ENCODE measurements at places on chromosomes 5 and 9.

GRCh38 chr9:129201866-129202265, 23.8 kb upstream of the IER5L start:
- no peak for DNase-seq

GRCh38 chr9:95125652-95126051, 191.9 kb downstream of the FANCC start:
- DNase-seq: no peak

GRCh38 chr5:6333182-6333905, 45.0 kb downstream of the MED10 start:
- DNase-seq: no peak

DNA sequence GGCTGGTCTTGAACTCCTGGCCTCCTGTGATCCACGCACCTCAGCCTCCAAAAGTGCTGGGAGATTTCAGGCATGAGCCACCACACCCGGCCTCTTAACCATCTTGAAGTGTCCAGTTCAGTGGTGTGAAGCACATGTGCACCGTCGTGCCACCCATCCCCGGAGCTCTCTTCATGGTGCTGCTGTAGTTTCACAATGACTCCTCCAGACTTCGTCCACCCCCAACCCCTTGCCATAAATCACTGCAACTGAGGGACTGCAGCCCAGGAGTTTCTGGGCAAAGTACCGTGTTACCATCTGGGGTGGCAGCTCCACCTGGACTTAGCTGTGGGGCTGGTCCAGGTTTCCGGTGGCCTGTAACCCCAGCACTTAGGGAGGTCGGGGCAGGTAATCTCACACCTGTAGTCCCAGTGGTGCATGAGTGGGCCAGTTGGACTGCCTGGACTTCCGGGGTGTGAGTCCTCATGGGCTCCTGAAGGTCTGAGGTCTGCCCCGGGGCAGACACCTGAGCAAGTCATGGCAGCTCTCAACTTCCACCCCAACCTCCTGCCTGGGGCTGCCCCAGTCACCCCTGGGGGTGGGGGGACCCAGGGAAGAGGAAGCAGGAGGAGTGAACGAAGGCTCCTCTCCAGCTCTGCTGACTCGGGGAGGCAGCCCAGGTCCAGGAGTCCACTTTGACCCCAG, 6.6 kb upstream of the N4BP3 start:
- no peak for DNase-seq

DNA sequence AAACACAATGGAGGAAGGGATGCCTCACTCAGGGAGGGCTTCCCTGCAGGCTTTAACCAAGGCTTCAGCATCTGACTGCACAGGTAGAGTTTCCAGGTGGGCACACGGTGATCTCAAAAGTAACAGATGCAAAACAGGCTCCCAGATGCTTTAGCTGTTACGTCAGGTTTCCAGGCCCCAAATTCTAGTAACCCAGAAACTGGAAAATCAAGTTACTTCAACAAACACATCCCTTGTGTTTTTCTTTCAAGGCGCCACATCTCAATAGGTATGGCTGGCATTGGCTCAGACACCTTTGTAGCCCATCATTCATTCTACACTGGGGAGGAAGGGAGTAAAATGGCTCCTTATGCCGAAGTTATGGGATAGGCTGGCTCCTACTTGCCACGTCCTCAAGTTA, 27.4 kb downstream of the NRG2 start:
- DNase-seq: no peak

GRCh38 chr9:1046639-1047572, 3.3 kb upstream of the DMRT2 start:
- DNase-seq: no peak

DNA sequence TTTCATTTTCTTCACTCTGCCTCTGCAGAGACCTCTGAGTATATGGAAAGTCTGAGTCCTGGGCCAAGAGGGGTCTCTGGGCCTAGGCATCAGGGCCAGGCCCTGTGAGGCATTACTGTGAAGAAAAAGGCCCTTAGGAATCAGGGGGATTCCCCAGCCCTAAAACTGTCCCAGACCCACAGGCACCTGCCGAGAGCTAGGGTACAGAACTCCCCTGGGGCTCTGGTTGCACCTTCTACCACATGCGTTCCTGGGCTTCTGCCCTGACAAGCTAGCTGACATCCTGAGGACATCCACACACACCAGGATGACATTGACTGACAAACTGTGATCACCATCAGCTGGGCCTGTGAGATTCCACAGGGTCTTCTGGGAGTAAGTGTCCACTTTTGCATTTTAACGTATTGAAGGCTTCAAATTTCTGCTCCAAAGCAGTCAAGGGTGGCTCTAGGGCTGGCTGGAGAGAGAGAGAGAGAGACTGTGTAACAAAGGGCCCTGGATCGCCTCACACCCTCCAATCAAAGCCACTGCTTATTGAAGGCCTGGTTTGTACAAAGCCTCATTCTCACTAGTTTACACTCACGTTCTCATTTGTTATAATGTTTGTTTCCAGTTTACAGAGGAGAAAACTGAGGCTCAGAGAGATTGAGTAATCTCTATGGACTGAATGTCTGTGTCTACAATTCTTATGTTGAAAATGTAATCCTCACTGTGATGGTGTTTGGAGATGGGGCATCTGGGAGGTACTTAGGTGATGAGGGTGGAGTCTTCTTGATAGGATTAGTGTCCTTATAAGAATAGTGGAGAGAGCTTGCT, 45.1 kb downstream of the TGFBI start:
- DNase-seq: no peak

- DNase-seq: no peak
Measured at GRCh38 chr5:180052211-180052818, 19.2 kb downstream of the RNF130 start.

DNA sequence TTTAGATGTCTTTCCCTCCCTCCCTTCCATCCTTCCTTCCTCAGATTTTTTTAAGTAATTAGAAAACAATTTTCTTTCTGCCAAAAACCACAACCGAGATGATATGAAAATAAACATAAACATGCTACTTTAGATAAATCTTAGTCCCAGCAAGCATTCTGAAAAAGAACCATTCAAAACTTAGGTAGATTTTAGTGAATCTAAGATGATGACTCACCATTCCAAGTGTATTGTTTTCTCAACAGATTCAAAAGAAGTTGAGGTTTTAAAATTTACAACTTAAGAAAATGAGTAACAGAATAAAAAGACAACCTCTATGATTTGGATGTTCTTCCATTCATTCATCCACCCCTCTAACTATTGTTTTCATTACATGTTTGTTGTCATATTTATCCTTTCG, 465.1 kb downstream of the PDE4D start:
- DNase-seq: no peak

DNA sequence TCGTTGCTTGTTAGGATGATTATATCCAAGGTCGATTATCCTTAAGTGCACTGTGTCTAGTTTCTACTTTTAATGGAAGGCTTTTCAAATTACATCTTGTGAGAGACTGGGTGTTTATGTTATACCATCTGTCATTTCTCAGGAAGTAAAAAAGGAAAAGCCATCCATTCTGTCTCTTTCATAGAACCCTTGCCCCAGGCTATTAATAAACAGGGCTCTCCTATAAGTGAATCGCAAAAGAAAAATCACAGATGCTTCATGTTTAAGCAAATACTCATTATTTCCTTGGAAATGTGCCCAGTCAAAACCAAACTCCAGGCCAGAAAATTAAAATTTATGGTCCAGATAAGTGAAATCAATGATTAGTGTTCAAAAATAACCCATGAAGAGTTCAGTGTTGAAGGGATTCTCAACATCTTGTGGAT, 58.1 kb downstream of the STARD4 start:
- DNase-seq: no peak

DNA sequence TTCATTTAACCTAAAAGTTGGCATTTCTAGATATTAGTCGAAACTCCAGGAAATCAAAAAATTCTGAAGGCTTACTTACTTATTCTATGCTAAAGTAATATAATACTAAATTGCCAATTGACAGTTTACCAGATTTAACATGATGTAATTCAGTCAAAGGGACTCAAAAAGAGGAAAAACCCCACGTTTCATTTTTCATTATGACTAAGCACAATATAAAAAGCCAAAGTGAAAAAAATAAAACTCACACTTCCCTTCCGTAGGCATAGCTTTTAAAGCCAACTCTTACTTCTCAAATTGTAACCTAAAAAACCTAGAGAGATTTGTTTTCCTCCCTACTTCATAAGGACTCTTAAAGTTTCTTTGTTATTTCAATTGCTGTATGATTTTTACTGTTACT, 146.6 kb downstream of the RAPGEF6 start:
- no peak for DNase-seq

DNA sequence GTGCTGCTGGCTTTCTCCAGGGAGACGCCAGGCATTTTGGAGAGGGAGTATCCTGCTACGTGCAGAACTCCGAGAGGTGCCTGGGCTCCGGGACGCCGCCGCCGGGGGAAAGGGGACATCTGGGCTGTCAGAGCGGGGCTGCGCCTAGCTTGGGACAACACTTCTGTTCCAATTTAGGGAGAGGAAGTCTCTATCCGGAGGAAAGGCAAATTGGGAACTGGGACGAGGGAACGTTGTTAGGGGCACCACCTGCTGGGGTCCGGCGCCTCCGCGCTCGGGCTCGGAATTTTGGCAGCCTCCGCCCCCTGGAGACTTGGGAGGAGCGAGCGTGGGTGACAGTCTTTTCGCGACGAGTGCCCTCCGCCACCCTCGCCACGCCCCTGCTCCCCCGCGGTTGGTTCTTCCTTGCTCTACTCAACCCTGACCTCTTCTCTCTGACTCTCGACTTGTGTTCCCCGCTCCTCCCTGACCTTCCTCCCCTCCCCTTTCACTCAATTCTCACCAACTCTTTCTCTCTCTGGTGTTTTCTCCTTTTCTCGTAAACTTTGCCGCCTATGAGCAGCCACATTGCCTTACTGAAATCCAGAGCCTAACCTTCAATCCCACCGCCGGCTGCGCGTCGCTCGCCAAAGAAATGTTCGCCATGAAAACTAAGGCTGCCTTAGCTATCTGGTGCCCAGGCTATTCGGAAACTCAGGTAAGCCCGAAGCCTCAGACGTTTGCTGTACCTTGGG, 1.6 kb downstream of the TSLP start:
- DNase-seq: peak; percentile 62

- no peak for DNase-seq
Measured at GRCh38 chr9:94785215-94786169, 59.0 kb downstream of the AOPEP start.

- DNase-seq: no peak
Measured at GRCh38 chr5:131615957-131616356, 19.1 kb downstream of the RAPGEF6 start.

- no peak for DNase-seq
Measured at GRCh38 chr5:98840946-98841345, 67.5 kb downstream of the RGMB start.

GRCh38 chr9:18755263-18755662, 277.7 kb downstream of the SAXO1 start:
- no peak for DNase-seq

DNA sequence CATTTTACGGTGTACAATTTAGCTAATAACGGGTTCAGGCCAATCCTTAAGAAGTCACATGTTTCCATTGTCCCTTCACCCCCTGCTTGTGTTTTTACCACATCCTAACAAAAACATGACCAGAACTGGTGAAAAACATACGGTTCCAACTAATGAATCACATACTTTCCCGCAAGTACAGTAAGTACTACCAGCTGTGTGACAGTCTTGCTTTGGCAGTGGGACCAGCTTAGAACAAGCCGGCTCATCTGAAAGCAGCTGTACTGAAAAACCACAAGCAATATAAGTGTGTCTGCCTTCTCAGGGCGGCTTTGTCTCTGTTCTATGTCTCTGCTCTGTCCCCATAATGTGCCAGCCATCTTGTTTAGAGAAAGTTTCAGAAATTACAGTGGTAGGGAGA, 242.5 kb downstream of the BNC2 start:
- no peak for DNase-seq

- no peak for DNase-seq
Measured at GRCh38 chr9:85248514-85249312, 493.0 kb downstream of the AGTPBP1 start.

DNA sequence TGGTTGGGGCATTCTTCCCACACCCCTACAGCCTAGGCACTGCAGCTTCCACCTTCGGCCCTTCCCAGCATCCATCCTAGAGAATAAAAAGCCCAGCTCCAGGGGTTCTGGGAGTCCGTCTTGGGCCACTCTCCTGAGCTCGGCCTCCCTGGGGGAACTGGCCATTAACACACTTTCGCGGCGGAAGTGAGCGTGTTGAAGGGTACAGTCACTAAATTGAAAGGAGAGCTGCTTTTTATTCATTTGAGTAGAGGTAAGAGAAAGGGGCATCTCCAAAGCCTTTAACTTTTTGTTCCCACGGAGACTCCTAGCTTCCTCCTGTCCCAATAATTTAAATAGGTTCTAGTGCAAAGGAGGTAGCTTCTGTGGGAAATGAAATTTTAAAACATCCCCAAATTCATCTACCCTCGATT, 31.0 kb upstream of the NFIB start:
- DNase-seq: no peak

GRCh38 chr9:80796632-80797031, 892.7 kb downstream of the TLE1 start:
- DNase-seq: no peak

DNA sequence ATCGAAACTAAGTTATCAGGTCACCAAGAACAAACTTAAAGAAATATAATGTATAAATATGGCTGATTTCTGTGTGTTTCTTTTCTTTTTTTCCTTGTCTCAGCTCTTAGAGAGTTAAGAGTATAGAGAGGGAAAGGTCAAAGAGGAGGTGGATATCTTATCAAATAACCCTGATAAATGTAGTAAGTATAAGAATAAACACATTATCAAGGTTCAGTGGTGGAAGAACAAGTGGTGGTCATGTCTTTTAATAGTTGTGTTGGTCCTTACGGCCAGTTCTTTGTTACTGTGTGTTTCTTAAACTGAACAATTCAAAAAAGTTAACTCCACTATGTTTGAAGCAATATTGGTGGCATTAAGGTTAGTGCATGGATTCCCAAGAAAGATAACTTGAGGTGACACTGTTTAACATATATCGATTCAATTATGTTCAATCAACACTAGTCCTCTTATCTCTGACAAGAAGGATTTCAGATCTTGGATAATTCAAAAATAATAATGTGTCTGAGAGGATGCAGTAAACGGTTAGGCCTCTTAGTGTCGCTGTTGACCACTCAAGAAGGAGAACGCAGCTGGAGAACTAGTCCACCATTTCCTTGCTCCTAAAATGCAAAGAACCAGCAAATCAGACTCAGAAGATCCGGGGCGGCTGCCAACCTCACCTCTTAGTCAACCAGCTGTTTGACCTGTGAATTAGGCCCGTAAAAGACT, at the start of gene PCDHGA3:
PCDHGA3 (plus strand) TSS at position 588 of the 711 bp plus-strand sequence. CDS start 205 bp downstream, outside the sequence.
- DNase-seq: peak; percentile 77

- no peak for DNase-seq
Measured at GRCh38 chr5:112656451-112656850, 81.2 kb upstream of the APC start.

DNA sequence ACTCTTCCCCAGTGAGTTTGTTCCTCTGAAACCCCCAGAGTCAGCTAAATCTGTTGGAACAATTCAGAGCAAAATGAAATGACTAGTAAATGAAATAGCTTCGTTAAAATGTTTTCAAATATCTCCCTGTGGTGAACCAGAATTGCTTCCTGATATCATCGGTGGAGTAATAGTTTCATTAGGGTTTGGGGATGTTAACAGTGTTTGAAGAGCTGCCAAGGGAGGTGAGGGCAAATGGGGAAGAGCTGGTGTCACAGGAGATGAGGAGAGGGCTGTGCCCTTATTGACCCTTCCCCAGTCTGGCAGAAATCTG, 4.3 kb upstream of the C7 start:
- DNase-seq: no peak

Measured in NCI-H510A treated with DMSO at 0.1 percent for 48 hours (cell line).